Body of pancreas (tissue), 4 donors: ENCODE measurements at places on chromosomes 7 and 10. TPM values are rescaled to one million over a fixed set of nuclear protein-coding genes. Genes with fewer than 3 reads are reported as not detected.
A peak's percentile ranks its signal among the peaks of the same experiment; 100 is the strongest.

DNA sequence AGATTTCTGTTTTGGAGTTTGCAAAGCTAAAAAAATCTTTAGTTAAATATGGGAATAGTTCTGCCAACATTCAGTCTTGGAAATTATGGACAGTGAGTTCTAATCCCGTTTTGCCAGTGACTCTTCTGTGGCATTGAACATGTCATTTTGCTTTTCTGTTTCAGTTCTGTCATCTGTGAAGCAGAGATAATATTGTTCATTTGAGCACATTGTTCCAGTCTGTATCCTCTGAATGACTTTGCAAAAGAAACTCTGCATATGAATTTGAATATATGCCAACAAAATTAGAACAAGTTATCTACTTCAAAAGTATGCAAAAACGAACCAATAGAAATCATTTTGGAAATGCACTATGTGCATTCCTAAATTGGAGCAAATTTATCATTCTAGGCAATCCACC, 746.0 kb upstream of the POT1 start:
- no peaks in the 10 kb centered on the region for H3K36me3 ChIP-seq
- no peak overlapping the region for H3K27ac ChIP-seq
- DNase-seq: no peak
- H3K4me1 ChIP-seq: no peaks in the 10 kb centered on the region
- H3K27me3 ChIP-seq: no peaks in the 10 kb centered on the region

- no peak overlapping the region for H3K4me3 ChIP-seq
- peak; percentile 39 for DNase-seq
- no peaks in the 10 kb centered on the region for H3K27me3 ChIP-seq
Measured at GRCh38 chr7:5382281-5382892, 41.2 kb downstream of the TNRC18 start.

- no peak overlapping the region for H3K27ac ChIP-seq
- H3K4me1 ChIP-seq: no peaks in the 10 kb centered on the region
- DNase-seq: no peak
- H3K27me3 ChIP-seq: no peaks in the 10 kb centered on the region
Measured at GRCh38 chr10:86252556-86252955, 114.0 kb downstream of the GRID1 start.

DNA sequence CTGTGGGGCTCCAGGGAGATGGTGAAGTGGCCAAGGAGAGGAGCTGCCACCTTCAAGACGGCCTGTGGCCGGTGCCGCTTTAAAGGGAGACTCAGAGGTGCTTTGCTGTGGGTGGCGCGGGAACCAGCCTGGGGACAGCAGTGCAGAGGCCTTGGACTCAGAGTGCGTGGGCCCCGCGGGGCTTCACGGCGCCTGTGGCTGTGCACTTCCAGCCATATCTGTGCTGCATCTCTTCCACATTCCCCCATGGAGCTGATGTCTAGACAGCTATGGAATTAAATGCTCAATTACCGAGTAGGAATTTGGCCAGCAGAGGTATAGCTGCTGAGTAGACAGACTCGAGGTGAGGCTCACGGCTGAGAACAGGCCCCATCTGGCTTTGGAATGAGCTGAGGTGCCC, 41.7 kb downstream of the HTRA1 start:
- no peaks in the 10 kb centered on the region for H3K36me3 ChIP-seq
- no peak overlapping the region for H3K4me3 ChIP-seq
- H3K27me3 ChIP-seq: no peaks in the 10 kb centered on the region
- DNase-seq: no peak
- peaks cover 12% of the 10 kb centered on the region for H3K4me1 ChIP-seq
- H3K27ac ChIP-seq: no peak overlapping the region

DNA sequence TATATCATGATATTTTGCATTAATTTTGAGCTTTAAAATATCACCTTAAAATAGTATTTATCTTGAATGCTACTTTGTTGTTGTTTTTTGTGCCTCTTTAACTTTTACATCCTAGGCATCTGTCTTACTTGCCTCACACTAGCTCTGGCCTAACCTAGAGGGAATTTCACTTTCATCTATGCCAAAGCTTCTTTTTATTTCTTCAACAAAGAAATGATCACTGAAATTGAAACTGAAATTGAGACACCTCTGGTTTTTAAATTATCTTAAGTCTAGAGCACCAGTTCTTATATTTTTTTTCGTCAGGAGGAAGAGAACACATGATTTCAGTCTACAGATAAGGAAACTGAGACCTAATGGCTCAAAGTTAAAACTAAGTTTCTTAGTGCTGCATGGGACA, 3.5 kb upstream of the SCIN start:
- no peak overlapping the region for H3K4me3 ChIP-seq
- no peaks in the 10 kb centered on the region for H3K27me3 ChIP-seq
- no peak overlapping the region for H3K27ac ChIP-seq
- no peaks in the 10 kb centered on the region for H3K36me3 ChIP-seq
- H3K4me1 ChIP-seq: peaks cover 14% of the 10 kb centered on the region
- DNase-seq: no peak

DNA sequence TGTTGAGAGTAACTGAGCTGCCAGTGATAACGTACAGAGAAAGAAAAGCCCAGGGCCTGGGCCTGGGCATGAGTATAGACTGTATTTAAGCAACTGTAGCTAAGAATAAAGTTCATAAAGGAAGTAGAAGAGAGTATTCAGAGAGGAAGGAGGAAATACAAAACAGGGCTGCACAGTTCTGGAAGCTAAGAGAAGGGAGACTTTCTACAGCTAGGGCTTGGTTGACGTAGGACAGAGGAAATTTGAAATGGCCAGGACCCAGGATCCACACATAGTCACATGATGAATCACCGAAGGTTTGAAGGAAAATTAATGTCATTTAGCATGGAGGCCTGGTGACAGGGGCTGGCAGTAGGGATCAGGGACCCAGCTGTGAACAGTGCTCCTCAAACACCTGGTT, 66.7 kb downstream of the ARL4A start:
- H3K4me3 ChIP-seq: no peak overlapping the region
- no peak for DNase-seq
- H3K36me3 ChIP-seq: no peaks in the 10 kb centered on the region
- no peaks in the 10 kb centered on the region for H3K4me1 ChIP-seq
- H3K27ac ChIP-seq: no peak overlapping the region
- no peaks in the 10 kb centered on the region for H3K27me3 ChIP-seq

- no peaks in the 10 kb centered on the region for H3K36me3 ChIP-seq
- H3K27me3 ChIP-seq: peaks cover 64% of the 10 kb centered on the region
- no peak within 1 kb of the TSS for H3K4me3 ChIP-seq
- H3K4me1 ChIP-seq: peaks cover 57% of the 10 kb centered on the region
- DNase-seq: no peak
Measured at GRCh38 chr10:117542706-117543224, at the start of gene EMX2. EMX2 (plus strand) TSS chr10:117542746; CDS start chr10:117543268, 522 bp downstream.

DNA sequence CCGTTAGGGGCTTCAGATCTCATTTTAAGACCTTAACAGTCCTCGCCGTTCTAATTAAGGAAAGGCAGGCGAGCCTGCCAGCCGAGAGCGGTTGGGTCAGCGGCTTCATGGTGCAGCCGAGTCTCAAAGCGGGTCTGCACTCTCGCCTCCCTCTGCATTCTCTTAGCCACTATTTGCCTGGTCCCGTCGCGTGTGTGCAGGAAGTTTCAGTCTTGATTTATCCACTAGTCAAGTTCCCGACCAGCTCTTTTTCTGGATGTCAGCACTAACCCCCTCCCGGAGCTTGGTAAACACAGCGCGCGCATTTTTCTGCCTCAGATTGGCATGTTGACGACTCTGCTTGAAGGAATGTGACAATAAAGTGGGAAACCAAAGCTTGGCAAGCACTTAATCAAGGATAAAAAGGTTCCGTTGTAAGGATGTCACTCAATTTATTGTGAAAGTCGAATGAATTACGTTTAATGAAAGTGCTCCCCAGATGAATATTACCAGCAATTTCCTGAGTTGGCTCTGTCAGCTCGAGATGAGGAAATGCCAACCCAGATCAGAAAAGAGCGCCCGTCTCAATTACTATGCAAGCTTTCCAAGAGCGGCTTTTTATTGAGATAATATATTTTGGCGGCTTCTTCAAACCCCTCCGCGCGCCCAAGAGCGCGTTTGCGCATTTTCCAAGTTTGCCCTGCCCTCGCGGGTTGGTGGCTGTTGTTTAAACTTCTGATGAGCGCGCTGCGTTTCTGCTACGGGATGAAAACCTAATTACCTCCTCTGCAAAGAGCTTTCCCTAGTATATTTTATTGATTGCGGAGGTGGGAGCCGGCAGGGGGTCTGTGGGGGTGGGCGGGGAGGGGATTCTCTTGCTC, 7.9 kb downstream of the NXPH1 start:
- peaks cover 31% of the 10 kb centered on the region for H3K4me1 ChIP-seq
- H3K27ac ChIP-seq: no peak overlapping the region
- H3K4me3 ChIP-seq: no peak overlapping the region
- H3K27me3 ChIP-seq: peaks cover 38% of the 10 kb centered on the region
- H3K36me3 ChIP-seq: no peaks in the 10 kb centered on the region

DNA sequence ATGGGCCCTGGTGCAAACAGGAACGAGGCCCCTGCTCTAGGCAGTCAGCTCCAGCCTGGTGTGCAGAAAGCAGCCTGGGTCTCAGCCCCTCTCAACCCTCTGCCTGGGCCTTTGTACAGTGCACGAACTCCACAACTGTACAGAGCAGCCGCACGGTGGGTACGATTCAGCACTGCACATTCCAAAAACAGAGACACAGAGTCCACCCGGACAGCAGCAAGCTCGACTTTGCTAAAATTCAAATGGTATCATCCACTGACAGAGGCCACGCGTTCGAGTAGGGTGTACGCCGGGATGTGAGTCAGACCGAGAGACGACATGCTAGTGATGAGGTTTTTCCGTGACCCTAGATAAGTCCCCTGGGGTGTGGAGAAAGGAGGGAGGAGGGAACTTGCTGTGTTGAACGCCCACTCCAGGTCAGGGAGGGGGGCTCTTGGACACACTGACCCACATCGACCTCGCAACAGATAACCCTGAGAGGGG, 65.6 kb upstream of the PDGFA start:
- no peak for DNase-seq
- H3K36me3 ChIP-seq: no peaks in the 10 kb centered on the region
- no peaks in the 10 kb centered on the region for H3K27me3 ChIP-seq
- H3K4me1 ChIP-seq: no peaks in the 10 kb centered on the region
- H3K27ac ChIP-seq: no peak overlapping the region

DNA sequence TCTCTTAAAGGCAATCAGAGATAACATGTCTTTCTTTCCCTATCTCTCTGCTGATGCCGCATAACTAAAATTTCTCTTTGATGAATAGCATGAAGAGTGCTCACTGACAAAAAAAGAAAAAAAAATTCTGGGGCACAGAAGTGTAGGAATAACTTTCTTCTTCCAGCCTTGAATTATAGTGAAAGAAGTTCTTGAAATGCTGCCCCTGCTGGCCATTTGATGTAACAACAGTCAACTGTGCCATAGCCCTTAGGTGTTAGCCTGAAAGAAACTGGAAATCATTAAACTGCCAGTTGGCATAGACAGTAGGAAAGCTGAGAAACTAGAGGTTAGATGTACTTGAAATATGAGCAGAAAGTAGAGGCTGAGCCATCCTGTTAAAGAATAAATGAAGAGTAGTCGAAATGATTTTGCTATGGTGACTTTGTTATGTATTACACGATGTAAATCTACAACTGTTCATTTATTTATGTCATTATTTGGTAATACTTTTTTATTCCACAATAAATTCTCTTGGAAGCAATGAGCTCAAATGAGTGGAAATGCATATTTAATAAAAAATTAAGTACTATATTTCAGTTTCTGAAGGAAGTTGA, 48.3 kb upstream of the FAM171A1 start:
- peak; percentile 61 for DNase-seq
- H3K27ac ChIP-seq: no peak overlapping the region
- H3K27me3 ChIP-seq: no peaks in the 10 kb centered on the region
- H3K4me3 ChIP-seq: no peak overlapping the region
- H3K36me3 ChIP-seq: no peaks in the 10 kb centered on the region

- no peak for DNase-seq
- H3K36me3 ChIP-seq: no peaks in the 10 kb centered on the region
- H3K4me1 ChIP-seq: no peaks in the 10 kb centered on the region
- H3K4me3 ChIP-seq: no peak overlapping the region
- no peak overlapping the region for H3K27ac ChIP-seq
Measured at GRCh38 chr7:116018731-116019130, 11.8 kb downstream of the TFEC start.

DNA sequence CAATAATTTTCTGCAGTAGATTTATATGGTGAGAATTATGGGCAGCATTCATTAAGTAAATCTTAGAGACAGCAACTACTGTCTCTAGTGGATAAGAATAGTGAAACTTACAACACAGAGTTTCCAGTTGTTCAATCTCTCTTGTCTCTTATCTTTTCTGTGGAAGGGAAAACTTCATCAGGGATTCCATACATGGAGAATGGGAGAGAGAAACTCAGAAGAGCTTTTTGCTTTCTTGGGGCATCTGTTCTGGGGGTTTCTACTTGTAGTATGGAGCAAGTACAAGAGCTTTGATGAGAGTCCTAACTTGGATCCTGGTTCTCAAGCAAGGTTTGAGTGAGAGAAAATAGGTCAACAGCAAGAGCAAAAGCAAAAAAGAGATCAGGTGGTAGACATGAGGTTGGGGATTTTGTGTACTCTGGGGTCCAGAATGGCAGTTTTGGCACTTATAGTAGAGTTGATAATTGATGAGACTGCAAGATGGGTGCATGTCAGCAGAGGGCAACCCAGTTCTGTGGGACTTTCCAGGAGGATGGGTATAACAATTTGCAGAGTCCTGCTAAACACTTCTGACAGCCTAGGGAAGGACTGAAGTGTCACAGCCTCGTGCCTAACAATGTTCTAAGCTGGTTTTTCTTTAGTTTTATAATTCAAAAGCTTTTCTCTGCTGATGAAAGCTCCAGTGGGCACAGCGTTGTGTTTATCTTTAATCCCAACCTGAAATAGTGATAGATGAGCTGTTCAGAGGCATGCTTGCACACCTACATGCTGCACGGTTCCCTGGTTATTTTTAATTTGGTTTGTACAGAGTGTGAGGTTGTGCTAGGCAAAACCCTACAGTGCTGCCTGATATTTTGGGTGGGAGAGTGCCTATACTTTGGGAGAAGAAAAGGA, 32.0 kb upstream of the STRIP2 start:
- DNase-seq: no peak
- H3K27me3 ChIP-seq: no peaks in the 10 kb centered on the region
- H3K27ac ChIP-seq: no peak overlapping the region
- no peaks in the 10 kb centered on the region for H3K4me1 ChIP-seq
- peaks cover 2% of the 10 kb centered on the region for H3K36me3 ChIP-seq

- no peaks in the 10 kb centered on the region for H3K27me3 ChIP-seq
- no peak overlapping the region for H3K27ac ChIP-seq
- no peaks in the 10 kb centered on the region for H3K36me3 ChIP-seq
- no peak overlapping the region for H3K4me3 ChIP-seq
- DNase-seq: no peak
Measured at GRCh38 chr10:127990846-127991542, 84.1 kb downstream of the PTPRE start.

- no peak overlapping the region for H3K4me3 ChIP-seq
- DNase-seq: no peak
- peaks cover 26% of the 10 kb centered on the region for H3K4me1 ChIP-seq
- no peaks in the 10 kb centered on the region for H3K36me3 ChIP-seq
Measured at GRCh38 chr7:149626972-149627371, 129.4 kb upstream of the ZNF746 start.

- peaks cover 34% of the 10 kb centered on the region for H3K4me1 ChIP-seq
- H3K27ac ChIP-seq: no peak overlapping the region
- H3K4me3 ChIP-seq: no peak overlapping the region
- no peaks in the 10 kb centered on the region for H3K36me3 ChIP-seq
- DNase-seq: no peak
Measured at GRCh38 chr10:29540016-29540415, 94.8 kb downstream of the SVIL start.

- H3K4me3 ChIP-seq: no peak within 1 kb of the TSS
- DNase-seq: peak; percentile 86
- peaks cover under 1% of the 10 kb centered on the region for H3K4me1 ChIP-seq
- no peaks in the 10 kb centered on the region for H3K27me3 ChIP-seq
- peak within 1 kb of the TSS; percentile 36 for H3K27ac ChIP-seq
Measured at GRCh38 chr10:69087590-69088470, at the start of gene SRGN. SRGN (plus strand) TSS chr10:69088103; CDS start chr10:69088158, 55 bp downstream.

CALML5 gene
- total RNA-seq: not detected

SAP25 gene
- not detected for total RNA-seq

TAS2R3 gene
- total RNA-seq: not detected
